CD8-positive, alpha-beta memory T cell (primary cell): ENCODE measurements at places on chromosomes 5 and 9.

GRCh38 chr5:90047113-90047512 lies 362.4 kb downstream of the CETN3 start:
- no peak for DNase-seq

DNA sequence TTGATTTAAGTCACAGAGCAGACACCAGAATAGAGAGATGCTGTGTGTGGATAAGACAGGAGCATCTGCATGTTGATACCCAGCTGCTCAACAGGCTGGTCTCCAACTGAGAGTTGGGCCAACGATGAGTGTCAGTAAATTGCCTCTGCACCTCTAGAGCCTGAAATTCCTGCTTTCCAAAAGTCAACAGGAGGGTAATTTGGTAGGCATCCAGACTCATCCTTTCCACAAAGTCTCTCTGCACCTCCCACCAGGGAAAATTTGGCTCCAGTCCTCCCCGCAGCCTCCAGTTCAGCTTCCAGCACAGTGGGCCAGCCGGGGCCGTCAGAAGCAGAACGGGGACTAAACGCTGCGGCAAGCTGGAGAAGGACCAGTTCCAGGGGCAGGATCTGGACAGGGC lies 136.9 kb downstream of the RFK start:
- DNase-seq: no peak

DNA sequence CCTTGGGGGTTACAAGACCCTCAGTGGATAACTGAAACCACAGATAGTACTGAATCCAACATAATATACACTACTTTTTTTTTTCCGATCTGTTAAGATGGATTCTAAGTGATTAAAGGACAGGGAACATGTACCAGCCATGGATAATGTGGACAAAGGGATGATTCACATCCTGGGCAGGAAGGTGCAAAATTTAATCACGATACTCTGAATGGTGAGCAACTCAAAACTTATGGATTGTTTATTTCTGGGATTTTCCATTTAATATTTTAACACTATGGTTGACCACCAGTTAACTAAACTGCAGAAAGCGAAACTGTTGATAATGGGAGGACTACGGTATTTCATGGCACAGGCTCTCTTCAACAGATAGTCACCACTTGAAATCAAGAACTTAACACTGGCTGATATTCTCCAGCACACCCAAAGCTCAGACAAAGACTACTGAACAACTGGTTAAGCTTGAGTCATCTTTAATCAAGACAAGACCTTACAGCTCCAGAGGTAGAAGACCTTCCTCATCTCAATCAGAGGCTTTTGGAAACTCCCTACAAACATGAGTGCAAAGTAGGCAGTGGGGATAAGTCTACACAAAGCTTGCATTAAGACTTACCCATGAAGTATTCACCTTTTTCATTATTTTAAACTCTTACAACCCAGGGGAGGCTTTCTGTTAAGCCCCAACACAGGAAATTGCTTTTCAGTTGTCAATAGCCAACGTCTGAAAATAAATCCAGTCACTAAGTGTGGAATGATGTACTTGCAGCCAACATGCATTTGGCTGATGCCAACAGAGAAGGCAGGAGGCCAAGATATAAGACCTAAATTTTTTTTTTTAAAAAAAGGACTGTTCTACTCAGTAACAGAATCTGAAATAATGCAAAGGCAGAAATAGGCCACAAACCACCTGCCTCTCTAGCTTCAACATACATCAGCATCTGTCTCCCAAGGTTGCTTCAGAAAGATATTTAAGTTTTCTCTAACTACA lies 78.7 kb downstream of the ELAVL2 start:
- DNase-seq: no peak

DNA sequence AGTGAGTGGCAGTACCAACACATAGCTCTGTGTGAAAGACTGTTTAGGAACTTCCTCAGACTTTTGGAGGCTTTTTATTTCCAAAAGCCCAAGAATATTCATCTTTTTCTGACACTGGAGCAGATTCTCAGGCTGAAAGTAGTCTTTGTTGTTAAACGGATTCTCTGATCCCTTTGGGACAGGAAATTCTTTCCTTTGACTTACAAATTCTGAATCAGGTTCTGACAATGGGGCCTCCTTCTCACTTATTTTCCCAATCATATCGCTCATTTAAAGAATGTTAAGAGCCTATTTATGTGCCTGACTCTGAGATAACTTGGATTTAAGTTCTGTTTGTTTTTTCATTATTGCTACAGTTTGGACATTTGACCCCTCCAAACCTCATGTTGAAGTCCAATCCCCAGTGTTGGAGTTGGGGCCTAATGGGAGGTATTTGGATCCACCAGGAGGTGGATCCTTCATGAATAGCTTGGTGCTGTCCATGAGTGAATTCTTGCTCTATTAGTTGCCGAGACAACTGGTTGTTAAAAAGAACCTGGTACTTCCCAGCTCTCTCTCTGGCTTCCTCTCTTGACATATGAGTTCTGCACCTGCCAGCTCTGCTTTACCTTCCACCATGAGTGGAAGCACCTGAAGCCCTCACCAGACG lies 4.1 kb upstream of the ADGRV1 start:
- DNase-seq: no peak

DNA sequence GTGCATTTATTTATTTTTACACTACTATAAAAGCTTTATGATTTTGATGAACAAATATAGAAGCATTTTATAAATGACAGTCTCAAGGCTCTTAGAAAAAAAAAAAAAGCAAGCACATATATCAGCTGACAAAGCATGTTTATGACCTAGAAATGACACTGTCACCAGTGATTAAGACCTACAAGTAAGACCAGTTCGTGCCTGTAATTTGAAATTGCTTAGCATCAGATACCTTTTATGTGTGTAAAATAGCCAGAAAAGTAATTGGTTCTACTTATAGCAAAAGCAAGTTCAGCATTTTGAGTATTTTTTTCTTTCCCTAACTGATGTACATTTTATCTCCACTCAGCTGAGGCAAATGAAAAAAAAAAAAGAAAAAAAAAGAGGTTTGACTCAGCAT lies 808.4 kb downstream of the CDH18 start:
- no peak for DNase-seq

- no peak for DNase-seq
These were observed 309.4 kb downstream of the DIRAS2 start for GRCh38 chr9:90333226-90333625.

GRCh38 chr9:995192-995591 lies 18.7 kb downstream of the DMRT3 start:
- no peak for DNase-seq

GRCh38 chr9:92147852-92148180 lies 32.6 kb upstream of the SPTLC1 start:
- no peak for DNase-seq

GRCh38 chr5:90982576-90982975 lies 400.5 kb downstream of the ARRDC3 start:
- no peak for DNase-seq

GRCh38 chr5:65142016-65142415 lies 339.7 kb downstream of the ADAMTS6 start:
- no peak for DNase-seq

DNA sequence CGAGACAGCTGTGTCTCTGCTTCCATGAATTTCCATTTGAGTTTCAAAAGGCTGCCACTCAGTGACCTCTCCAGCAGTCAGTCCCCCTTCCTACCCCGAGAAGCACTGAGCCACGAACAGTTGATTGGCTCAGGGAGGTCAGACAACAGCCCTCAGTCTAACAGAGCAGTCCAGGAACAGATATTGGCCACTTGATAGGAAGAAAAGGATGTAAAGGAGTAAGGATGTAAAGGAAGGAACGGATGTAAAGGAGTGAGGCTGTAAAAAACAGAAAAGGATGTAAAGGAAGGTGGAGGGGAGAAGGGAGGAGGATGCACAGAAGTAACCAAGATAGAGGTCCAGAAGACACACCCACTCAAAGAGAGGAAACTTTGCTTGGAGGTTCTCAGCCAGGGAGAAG lies 3.2 kb upstream of the NR4A3 start:
- DNase-seq: no peak

- no peak for DNase-seq
These were observed 59.5 kb upstream of the ERCC6L2 start for GRCh38 chr9:95815961-95816360.
